ENCODE measurements at places on chromosomes 4 and X.
A peak's percentile ranks its signal among the peaks of the same experiment; 100 is the strongest.

DNA sequence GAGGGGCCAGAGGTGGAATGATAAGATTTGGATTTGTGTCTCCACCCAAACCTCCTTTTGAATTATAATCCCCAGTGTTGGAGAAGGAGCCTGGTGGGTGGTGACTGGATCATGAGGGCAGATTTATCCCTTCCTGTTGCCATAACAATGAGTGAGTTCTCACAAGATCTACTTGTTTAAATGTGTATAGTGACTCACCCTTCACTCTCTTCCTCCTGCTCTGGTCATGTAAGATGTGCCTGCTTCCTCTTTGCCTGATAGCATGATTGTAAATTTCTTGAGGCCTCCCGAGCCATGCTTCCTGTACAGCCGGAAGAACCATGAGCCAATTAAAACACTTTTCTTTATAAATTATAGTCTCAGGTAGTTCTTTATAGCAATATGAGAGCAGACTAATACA is 348.6 kb downstream of the AR start:
- DNase-seq = no peak

DNA sequence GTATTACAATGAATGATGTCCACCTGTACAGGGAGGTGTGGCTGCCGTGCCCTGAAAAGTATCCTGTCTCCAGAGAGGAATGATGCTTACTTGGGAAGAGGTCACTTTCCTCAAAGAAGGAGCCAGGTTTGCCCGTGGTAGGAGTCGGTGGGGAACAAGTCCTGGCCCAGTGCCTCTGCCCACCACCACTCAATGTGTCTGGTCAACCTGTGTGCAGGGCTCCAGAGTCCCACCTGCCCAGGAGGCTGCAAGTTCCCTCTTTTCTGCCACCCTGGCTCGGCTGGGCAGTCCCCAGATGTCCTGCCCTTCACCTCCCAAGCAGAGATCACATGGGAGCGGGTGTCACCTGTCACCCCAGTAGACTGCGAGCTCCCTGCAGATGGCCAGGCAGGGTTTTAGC is 75.4 kb upstream of the C4orf50 start:
- peak; percentile 40 for DNase-seq

GRCh38 chr4:163523791-163524365 is 29.4 kb downstream of the TMA16 start:
- DNase-seq = no peak

GRCh38 chr4:167956676-167957075 is 135.7 kb upstream of the ANXA10 start:
- DNase-seq = no peak

GRCh38 chr4:23890369-23891063 is 669 bp upstream of the PPARGC1A start:
- DNase-seq = no peak
